ENCODE measurements at places on chromosomes 7 and 10.
A peak's percentile ranks its signal among the peaks of the same experiment; 100 is the strongest.

DNA sequence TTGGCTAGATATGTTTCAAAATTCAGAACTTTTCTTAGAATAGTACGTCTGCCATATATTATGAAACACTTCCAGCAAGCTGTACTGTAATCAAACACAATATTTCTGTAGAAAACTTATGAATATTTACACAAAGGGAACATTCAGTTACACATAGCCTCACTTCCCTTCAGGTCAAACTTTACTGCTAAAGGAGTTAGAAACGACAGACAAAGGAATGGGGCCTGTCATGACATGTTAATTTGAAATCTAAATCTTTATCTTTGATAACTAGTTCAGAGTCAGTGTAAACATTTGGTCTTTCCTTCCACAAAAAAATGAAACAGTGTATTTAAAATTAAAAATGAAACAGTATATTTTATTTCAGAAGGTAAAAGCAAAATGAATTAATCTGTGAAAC, 1.0 kb upstream of the CROT start:
- peak; percentile 6 for DNase-seq

GRCh38 chr10:80444124-80444523, 10.0 kb upstream of the TSPAN14 start:
- DNase-seq = no peak

- no peak for DNase-seq
Observed at GRCh38 chr7:132463922-132464321, 112.3 kb downstream of the PLXNA4 start.

- DNase-seq = no peak
Observed at GRCh38 chr10:8407501-8408021, 353.1 kb downstream of the GATA3 start.

DNA sequence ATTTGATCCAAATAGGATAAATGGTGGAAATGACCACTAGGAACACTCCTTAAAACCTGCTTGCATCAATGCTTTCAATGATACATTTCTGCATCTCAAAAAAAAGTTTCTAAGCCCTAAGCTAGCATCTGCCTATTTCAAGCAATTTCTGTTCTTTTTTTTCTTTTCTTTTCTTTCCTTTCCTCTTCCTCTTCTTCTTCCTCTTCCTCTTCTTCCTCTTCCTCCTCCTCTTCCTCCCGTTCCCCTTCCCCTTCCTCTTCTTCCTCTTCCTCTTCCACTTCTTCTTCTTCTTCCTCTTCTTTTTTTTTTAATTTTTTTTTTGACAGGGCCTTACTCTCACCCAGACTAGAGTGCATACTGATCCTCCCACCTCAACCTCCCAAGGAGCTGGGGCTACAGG, 15.4 kb downstream of the RBM20 start:
- DNase-seq = no peak

- DNase-seq = no peak
Observed at GRCh38 chr7:126948664-126949063, 304.1 kb downstream of the GRM8 start.

Data from fibroblast of pulmonary artery (primary cell).